ENCODE measurements at places on chromosomes 2 and 18. TPM values are rescaled to one million over a fixed set of nuclear protein-coding genes. Genes with fewer than 3 reads are reported as not detected.

Gene CHST9
- 5.3 TPM for polyA plus RNA-seq

- no peak for DNase-seq
Observed at GRCh38 chr2:84686783-84687476, 170.6 kb downstream of the DNAH6 start.

DNA sequence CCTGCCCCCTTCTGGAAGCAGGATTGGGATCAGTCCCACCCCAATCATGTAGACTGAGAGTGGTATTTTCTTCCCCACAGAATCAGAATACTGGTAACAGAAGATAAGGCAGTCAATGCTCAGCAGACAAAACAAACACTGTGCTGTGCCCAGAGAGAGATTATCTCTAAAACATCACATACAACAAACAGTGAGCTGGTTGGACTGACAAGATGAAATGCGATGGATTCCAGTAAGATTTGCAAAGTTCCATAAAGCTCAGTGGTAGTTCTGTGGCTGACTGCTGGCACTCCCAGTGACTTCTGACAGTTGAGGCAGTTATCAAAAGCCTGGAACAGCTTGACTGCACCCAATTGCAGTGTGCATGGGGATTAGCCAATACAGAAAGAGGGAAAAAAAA lies 311.5 kb upstream of the MGAT5 start:
- DNase-seq, result no peak

Gene CNDP1
- 1.6 TPM for polyA plus RNA-seq

Gene C2orf15
- polyA plus RNA-seq, result 12.8 TPM

Gene LIMS4
- polyA plus RNA-seq, result 2.1 TPM

- no peak for DNase-seq
Observed at GRCh38 chr2:240555541-240556250, 2.1 kb downstream of the ANKMY1 start.

DNA sequence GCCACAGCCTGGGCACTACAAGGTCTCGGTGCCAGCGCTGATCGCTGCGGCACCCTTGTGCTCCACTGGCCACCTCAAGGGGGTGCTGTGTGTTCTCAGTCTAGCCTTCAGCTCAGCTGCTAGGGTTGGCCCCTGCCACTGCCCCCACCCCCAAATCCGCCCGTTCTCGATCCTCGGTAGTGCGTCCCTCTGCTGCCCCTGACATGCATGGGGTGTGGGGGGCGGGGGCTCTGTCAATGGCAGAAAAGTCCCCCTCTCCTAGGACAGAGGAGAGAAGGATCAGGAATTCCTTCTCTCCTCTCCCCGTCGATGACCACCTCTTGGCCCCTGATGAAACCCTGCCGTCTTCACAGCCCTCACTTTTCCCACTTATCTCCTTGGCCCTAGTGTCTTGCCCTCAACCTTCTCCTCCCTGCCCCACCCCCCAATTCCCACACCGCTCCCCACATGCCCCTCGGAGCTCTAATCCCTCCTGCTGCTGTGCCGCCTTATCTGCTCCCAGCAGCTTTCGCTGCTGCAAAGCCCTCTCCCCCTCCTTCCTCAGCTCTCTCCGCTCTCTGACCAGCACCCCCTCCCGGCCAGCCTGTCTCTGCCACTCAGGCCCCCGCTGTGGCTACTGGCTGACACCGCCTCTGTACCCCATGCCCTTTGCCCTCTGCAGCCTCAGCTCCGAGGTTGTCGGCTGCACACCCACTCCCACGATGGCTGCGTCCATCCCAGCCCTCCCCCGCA lies 4.3 kb upstream of the ASIC4 start:
- no peak for DNase-seq

- no peak for DNase-seq
Observed at GRCh38 chr18:811892-812375, at the start of gene YES1. Gene YES1 (minus strand): TSS chr18:812242. CDS start chr18:756827, 55,415 bp downstream.

DNA sequence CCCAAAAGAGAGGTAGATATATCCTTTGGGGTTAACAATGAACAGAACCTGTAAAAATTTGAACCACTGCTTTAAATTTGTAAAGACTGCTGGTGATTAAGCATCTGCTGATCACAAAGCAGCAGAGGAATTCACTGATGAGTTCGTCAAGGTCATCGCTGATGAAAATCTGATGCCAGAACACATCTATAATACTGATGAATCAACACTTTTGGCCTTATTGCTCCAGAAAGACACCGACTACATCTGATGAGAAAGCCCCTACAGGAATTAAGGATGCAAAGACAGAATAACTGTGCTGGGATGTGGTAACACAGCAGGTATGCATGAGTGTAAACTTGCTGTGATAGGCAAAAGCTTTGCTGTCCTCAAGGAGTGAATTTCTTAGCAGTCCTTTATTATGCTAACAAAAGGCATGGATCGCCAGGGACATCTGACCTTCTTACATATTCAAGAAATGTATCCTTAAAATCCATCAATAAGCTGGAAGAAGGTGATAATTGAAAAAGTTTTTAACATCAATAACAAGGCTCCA lies 30.5 kb upstream of the SGPP2 start:
- no peak for DNase-seq

DNA sequence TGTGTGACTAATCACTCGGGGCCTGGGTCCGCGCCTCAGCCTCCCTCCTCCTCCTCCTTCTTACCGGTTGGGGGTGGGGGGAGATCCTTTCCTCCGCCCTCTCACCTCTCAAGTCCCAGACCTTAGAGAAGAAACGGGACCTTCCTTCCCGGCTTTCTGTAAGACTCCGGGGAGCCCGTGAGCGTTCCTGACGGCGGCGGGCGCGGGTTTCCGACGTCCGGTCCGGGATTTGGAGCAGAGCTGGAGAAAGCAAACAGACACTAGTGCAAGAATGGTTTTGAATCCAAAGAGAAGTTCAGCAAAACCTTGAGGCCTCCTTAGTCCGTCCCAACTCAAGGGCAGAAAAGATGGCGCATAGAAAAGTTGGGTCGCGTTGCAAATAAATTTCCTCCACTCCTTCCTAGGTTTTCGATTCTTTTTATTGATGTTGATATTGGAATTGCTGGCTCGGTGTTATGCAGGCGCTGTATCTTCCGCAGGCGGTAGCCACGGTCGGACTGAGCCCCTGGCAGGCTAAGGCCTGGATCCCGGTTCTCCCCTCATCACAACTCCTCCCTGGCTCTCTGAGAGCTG lies 2.0 kb downstream of the DLX1 start:
- DNase-seq, result no peak

GRCh38 chr18:77700051-77700450 lies 450.4 kb downstream of the GALR1 start:
- DNase-seq, result no peak

DNA sequence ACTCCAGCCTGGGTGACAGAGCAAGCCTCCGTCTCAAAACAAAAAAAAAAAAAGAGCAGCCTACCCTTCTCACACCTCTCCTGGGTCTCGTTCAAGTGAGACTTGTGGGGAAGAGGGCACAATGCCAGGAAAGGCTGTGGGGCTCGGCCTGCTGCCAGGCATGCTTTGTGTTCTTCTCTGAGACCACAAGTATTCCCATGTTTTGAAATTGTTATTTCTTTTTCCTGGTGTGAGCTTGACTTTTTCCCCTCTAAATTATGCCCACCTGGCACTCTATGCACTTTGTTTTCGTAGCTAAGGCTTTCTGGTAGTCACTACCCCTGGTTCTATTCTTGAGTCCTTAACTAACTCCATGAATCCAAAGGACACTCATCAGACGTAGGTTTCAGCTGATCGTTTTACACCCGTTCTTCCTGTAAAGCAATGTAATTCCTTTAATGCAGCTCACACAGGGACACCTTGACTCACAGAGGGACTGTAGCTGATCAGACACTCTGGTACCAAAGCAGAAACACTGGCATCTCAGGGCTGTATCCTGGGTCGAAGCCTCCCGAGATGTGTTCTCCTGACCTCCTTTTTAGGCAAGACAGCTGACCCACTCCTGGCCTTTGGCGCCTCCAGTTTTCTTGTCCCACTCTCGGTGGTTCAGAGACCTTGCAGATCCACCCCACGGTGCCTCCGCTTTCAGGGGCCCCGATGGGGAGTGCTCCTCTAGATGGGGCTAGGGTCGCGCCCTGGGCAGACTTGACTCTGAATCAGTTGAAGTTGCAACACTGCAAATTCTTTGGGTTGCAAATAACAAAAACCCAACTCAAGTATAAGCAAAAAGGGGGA lies 193.3 kb upstream of the AGAP1 start:
- DNase-seq, result no peak

Gene DSG1
- 0.05 TPM for polyA plus RNA-seq

Gene CCDC121
- 12.0 TPM for polyA plus RNA-seq

Gene IL18RAP
- 0.27 TPM for polyA plus RNA-seq

Gene PDE1A
- 24.0 TPM for polyA plus RNA-seq

GRCh38 chr2:84078471-84078870 lies 380.6 kb downstream of the SUCLG1 start:
- no peak for DNase-seq

Gene CHRNG
- polyA plus RNA-seq, result 1.5 TPM

GRCh38 chr18:24459772-24460171 lies 665 bp upstream of the HRH4 start:
- DNase-seq, result no peak

DNA sequence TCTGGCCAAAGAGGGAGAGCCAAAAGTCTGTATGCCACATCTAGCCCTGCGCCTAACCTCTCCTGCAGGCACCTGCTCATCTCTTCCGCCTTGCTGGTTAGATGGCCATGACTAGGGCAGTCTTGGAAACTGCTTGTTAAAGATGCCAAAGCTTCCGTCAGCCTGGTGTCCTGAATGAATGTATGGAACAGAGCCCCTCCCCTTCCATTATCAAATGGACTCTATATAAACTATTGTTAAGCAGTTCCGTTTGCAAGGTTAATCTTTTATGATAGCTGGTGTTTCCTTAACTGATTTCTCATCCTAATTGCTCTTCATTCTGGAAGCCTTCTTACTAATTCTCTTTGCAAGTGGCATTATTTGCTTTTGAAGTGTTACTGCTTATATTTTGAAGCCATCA lies 87.1 kb downstream of the ATP9B start:
- no peak for DNase-seq

DNA sequence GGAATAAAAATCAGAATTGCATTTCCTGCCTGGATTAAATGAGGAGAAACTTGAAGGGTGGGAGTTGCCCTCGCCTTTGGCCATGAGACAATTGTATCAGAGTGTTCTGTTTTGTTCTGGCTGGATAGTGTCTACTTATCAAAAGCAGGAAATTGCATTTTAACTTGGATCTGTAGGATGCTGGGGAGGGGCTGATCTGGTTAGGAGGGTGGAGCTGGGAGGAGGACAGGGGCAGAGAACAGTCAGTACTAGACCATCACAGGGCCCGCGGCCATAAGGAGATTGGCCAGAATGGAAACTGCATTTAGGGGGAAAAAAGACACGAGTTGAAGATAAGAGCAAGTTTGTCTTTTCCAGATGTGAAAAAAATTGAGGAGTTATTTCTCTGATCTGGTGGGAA lies 199.1 kb upstream of the POU3F3 start:
- DNase-seq, result no peak

- no peak for DNase-seq
Observed at GRCh38 chr2:137231628-137232027, 466.3 kb downstream of the THSD7B start.

Gene RBKS
- 6.7 TPM for polyA plus RNA-seq

DNA sequence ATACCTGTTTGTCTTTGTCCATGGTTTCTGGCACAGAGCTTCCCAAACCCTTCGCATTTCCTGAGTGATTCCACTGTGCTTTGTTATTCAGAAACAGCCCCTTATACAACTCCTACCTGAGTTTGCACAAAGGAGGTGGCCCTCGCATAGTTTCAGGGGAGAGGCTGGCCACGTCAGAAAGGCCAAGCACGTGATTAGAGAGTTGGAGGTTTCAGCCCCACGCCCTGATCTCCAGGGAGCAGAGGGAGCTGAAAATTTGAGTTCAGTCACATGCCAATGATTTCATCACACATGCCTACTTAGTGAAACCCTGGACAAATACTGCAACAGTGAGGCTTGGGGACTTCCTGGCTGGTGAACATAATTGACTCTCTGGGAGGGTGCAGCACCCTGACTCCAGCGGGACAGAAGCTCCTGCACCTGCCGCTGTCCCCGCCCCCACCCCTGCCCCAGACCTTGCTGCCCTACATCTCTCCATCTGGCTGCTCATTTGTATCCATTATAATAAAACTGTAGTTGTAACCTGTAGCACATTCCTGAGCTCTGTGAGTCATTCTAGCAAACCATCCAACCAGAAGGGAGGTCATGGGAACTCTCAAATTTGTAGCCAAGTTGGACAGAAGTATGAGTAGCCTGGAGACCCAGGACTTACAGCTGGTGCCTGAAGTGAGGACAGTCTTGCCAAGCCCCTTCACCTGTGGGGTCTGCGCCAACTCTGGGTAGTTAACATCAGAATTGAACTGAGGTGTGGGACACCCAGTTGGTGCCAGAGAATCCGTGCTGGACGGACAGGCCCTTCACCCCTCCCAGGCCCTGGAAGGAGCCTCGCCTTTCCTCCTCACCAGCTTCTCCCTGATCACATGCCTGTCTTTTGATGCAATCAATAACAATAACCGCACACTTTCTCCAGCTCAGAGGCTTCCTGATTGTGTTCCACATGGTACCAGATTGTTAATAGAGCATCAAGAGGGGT lies 224.3 kb downstream of the ANAPC1 start:
- DNase-seq, result peak; percentile 59

DNA sequence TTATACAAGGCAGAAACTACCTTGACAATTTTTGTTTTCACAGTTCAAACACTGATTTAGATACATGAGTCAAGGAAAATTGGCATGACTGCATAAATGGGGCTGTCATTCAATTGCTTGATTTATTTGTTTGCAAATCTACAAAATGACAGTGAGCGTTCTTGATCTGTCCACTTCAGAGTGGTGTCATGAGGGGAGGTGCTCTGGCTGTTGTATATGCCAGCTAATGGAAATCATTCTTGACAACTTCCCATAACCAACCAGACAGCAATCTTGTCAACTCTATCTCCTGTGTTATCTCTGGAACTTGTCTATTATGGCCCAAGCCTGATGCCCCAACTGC lies 120.6 kb upstream of the UGP2 start:
- DNase-seq, result no peak

- DNase-seq, result no peak
Observed at GRCh38 chr18:37604032-37604431, 38.4 kb upstream of the CELF4 start.

DNA sequence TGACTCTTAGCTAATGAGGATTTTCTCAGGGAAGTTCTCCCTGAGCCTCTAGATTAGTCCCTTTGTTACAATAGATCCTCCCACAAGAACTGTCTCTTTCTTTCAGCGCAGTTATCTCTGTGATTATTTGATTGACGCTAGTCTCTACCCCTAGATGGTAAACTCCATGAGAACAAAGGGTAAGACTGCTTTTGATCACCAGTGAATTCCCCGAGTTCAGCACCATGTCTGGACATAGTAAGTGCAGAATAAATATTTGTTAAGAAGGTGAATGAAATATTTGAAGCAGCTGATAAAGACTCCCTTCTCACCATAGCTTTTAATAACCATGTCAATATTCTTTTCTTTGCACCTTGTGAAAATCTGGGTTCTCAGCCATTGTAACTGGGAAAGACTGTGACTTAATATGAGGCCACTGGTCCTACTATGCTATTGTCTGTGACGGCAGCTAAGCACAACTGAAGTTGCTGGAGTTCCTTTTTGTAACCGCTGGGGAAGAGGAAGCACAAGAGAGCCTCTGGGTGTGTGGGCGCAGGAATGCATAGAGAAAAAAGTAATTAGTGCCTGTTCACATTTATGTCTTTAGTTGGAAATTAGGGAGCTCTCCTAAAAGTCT lies 214.7 kb downstream of the TGIF1 start:
- DNase-seq, result no peak

Gene RAD51AP2
- polyA plus RNA-seq, result 0.38 TPM

Gene C2orf72
- polyA plus RNA-seq, result 4.0 TPM

GRCh38 chr2:129240061-129240460 lies 739.4 kb upstream of the RAB6C start:
- no peak for DNase-seq

Gene SOS1
- polyA plus RNA-seq, result 65.1 TPM

Gene SERPINB10
- 0.27 TPM for polyA plus RNA-seq

- no peak for DNase-seq
Observed at GRCh38 chr2:31312898-31313297, 78.9 kb downstream of the EHD3 start.

Gene HOXD3
- polyA plus RNA-seq, result 26.1 TPM
